ENCODE measurements at places on chromosomes 12 and 14. TPM values are rescaled to one million over a fixed set of nuclear protein-coding genes. Genes with fewer than 3 reads are reported as not detected.

PAPLN gene
- total RNA-seq = 10.9 TPM

NRIP2 gene
- total RNA-seq = 0.79 TPM

DTX3 gene
- 16.6 TPM for total RNA-seq

MLXIP gene
- 12.5 TPM for total RNA-seq

GAS2L3 gene
- 33.2 TPM for total RNA-seq

FAM222A gene
- total RNA-seq = 1.4 TPM

NPAS3 gene
- total RNA-seq = 3.8 TPM

PSMB5 gene
- total RNA-seq = 115 TPM

GRCh38 chr12:66409195-66409871 lies 107.0 kb downstream of the HELB start:
- peak; percentile 78 for DNase-seq

DNA sequence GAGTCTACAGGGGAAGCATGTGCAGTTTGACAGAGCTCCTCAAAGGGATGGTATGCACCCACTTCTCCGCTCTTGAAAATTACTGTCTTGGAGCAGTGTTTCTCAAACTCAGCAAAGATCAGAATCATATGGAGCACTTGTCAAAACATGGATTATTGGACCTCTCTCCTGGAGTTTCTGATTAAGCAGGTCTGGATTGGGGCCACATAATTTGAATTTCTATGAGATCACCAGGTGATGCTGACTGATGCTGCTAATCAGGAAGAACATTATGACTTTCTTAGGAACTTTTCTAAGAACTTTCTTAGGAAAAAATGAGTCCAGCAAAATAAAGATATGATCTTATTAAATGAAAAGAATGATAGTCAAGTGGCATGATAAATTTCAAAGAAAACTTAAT lies 144.3 kb downstream of the CPNE8 start:
- DNase-seq = no peak

DNA sequence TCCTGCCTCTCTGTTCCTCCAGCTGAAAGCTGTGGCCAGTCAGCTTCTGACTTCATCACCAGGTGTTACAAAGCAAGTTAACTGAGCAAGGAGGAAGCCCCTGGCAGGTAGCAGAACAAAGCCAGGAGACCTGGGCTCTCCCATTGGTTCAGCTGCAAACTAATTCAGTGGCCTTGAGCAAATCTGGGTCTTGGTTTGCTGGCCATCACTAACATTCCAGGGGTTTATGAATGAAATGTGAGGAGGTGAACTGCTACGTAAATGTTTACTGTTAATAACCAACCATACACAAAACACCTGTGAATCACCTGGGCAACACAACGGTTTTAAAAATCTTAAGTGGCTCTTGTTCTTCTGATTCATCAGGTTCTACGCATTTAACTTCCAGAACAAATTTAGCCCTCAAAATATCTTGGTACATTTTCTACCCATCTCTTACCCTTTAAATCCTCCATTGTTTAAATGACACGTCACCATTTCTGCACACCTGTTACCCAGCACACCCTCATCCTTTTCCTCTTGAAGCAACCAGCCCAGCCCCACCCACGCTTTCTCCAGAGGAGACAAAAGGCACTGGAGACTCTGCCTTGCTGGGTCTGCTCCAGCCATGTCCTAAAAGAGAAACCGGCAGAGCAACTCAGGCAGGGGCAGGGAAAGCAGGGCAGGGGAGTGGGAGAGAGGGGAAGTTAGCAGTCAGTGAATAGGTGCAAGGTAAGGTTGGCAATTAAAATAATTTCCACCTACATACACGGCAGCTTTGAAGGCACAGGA lies 49.3 kb upstream of the TSPAN11 start:
- no peak for DNase-seq

DNA sequence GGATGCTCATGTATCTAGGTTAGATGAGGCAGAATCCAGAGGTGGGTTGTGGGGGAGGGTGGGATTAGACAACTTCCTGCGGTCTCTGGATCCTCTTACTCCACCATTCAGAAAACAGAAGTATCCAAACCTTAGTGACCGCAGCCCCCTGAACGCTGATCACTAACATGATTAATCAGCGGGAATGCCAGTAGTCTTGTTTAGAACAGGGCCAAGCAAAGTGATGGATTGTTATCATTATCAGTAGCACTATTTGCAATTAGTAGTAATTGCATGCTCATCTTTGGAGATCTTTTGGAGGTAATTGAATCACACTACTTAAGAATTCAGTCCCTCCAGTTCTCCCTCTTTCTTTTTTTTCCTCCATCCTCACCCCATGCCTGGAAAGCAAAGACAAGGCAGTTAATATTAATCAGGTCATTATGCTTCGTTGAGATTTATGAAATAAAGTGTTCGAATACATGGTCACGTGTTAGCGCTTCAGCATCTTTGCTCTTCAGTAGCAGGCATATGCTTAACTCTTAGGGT lies 182.8 kb upstream of the NTF3 start:
- DNase-seq = no peak

- DNase-seq = no peak
Observed at GRCh38 chr14:104117341-104118005, 20.9 kb upstream of the KIF26A start.

DNA sequence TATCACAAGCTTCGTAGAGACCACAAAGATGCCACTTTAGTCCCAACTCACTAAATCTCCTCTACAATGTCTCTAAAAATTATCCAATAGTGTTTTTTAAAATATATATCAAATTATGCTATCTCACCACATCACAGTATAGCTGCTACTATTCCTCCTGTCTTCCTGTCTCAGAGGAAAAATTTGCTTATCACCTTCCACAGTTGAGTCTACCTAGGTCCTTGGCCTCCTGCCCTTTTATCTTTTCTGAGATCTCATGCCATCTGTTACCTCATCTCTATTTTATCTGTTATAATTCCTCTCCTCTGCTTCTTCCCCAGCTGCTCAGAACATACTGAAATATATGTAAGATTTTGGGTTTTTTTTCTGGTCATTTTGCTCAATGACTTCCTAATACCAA lies 568.2 kb downstream of the DIO2 start:
- no peak for DNase-seq

DNA sequence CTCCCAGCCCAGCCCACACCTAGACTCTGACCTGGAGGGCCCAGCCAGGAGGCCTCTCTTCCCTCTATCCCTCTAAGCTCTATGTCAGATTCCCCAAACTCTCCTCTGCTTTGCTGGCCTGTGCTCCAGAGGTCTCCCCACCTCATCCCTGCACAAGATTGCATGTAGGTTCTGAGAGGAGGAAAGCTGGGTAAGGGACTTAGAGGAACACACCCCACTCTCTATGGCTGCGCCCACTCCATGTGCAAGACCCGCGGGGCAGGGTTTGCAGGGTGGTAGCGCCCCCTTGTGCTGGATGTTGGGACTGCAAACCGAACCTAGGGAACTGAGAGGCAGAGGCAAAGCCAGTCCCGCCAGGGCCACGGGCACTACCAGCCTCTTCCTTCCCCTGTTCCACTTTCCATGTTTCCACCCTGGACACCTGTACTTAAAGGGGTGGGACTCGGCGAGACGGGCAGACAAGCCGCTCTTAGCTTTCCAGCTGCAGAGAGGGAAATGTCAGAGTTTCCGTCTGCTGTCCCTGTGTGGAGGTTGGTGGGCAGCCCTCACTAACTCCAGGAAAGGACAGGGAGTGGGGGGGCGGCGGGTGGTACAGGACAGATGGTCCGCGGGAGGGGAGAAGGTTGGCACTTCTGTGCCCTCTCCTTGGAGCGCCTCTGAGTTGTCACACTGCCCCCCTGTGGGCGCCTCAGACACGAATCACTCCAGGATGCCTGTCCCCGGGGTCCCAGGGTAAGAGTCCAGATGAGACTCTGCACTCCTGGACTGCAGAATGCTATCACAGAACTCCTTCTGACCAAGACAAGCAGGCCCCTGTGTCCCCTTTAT lies 16.8 kb downstream of the MMP14 start:
- peak; percentile 88 for DNase-seq

- no peak for DNase-seq
Observed at GRCh38 chr12:53200107-53200457, 7.0 kb downstream of the ITGB7 start.

GRCh38 chr14:71610149-71610548 lies 322.1 kb upstream of the RGS6 start:
- peak; percentile 54 for DNase-seq

DNA sequence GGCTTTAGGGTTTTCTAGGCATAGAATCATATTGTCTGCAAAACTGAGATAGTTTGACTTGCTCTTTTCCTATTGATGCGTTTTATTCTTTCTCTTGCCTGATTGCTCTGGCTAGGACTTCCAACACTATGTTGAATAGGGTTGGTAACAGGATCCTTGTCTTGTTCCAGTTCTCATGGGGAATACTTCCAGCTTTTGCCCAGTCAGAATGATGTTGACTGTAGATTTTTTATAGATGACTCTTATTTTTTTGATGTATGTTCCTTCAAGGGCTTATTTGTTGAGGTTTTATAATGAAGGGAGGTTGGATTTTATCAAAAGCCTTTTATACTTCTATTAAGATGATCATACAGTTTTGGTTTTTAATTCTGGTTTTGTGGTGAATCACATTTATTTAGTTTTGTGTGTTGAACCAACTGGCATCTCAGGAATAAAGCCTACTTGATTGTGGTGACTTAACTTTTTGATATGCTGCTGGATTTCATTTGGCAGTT lies 478.2 kb downstream of the TMEM117 start:
- no peak for DNase-seq

- no peak for DNase-seq
Observed at GRCh38 chr12:54404061-54405004, 14.7 kb downstream of the ITGA5 start.

DNA sequence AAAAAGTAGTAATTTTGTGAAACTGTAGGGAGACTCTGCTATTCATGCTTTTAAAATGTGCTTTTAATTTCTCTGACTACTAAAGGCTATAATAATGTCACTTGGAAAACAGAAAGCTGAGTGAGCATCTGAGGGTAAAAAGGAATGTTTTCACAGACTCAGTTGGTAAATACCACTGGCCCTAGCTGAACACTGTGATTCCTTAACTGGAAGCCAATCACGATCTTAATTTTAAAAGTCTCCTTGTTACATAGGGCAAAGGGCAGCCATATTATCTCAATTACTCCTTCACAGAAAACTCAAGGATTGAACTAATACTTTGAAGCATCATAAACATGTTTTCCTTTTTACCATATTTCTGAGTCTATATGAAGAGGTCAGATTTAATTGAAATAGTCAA lies 41.9 kb downstream of the PAWR start:
- no peak for DNase-seq

GRCh38 chr12:47876440-47876960 lies 28.3 kb downstream of the VDR start:
- no peak for DNase-seq

DNA sequence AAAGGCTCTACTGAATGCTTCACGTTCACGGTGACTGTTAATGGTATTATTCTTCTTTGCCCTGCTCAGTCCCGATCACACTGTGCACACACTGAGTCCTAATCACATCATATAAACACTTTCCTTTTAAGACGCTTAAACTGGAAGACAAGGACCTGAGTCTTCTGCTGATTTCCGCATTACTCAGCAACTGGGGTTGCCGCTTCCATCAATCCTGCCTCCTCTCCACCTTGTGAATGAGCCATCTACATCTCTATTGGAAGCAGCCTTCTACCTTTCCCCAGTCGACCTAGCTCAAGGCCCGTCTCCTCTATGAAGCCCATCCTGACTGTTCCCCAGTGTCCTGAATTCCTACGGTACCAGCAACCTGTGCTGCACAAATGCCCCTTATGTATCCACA lies 104.7 kb downstream of the NCOR2 start:
- DNase-seq = no peak

DNA sequence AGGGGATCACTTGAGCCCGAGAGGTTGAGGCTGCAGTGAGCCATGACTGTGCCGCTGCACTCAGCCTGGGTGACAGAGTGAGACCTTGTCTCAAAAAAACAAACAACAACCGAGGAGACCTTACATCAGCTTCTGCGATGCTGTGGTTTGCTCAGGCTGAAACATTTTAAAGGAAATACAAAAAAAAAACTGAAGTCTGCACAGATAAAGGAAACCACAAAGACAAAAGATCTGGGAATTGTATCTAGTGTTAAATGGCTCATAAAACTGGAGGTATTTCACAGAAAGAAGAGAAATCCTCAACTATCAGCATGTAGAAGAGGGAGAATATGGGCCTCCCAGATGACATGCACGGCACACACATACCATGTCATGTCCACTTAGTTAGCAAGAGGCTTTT lies 60.3 kb upstream of the VPS33A start:
- no peak for DNase-seq

DNA sequence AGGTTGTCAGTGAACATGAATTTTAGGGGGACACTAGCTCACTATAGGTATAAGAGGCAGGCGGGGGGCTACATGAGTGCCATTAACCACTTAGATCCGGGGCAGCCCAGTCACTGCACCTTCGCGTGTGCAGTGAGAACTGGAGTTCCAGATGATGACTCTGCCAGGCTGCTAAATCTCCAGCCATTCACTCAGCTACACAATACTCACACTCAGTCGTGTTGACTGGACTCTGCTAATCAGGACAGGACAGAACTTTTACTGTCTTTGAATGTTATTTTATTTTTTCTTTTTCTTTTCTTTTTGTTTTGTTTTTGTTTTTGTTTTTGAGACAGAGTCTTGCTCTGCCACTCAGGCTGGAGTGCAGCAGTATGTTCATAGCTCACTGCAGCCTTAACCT lies 465.6 kb downstream of the AACS start:
- no peak for DNase-seq

All from skin of body (tissue), 3 donors.